ENCODE measurements at places on chromosomes 5 and 9.

- no peak for DNase-seq
Measured at GRCh38 chr5:41410737-41411136, 99.7 kb downstream of the PLCXD3 start.

GRCh38 chr5:150603491-150603890, 37.0 kb upstream of the SYNPO start:
- no peak for DNase-seq

GRCh38 chr5:60585618-60586017, 114.3 kb downstream of the DEPDC1B start:
- no peak for DNase-seq

GRCh38 chr5:53922508-53923498, 362.4 kb downstream of the NDUFS4 start:
- peak; percentile 73 for DNase-seq

- no peak for DNase-seq
Measured at GRCh38 chr9:110241260-110241857, 14.9 kb downstream of the TXN start.

GRCh38 chr5:80296121-80296520, 23.7 kb upstream of the SPZ1 start:
- DNase-seq, result no peak

DNA sequence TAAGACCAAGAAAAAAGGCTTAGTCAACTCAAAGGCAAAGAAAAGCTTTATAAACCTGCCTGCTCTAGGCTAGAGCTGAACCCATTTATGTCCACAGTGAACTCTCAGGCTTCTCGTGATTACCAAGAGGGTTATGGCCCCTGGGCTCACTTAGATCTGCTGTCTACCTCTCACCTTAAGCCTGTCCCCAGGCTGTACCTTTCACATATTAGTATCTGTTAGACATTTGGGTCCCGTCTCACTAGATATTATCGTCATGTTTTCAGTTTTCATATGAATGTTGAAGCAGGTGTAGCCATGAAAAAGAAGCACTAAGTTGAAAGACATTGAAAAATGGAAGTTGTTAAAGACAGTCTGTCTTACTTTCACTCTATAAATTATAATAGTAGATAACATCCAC, 75.2 kb upstream of the COX7C start:
- no peak for DNase-seq

GRCh38 chr9:133210609-133211008, 1.6 kb upstream of the OBP2B start:
- DNase-seq, result no peak

- DNase-seq, result no peak
Measured at GRCh38 chr5:1788828-1789227, 10.8 kb downstream of the MRPL36 start.

DNA sequence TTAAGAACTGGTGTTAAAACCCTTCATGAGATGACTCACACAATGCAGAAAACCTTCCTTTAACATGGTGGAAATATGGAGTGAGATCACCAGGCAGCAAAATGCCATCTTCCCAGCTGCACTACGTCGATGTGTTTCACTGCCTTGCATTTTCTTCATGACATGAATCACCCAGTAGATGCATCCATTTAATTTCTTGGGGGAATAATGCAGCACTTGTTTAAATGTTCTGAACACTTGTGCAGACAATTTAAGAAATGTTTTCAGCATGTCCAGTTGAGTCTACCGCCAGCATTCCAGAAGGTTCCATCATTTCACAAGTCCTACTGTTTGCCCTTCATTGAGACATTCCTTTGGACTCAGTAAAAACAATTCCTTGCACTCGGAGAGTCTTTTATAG, 81.6 kb downstream of the ADAMTS16 start:
- DNase-seq, result no peak

DNA sequence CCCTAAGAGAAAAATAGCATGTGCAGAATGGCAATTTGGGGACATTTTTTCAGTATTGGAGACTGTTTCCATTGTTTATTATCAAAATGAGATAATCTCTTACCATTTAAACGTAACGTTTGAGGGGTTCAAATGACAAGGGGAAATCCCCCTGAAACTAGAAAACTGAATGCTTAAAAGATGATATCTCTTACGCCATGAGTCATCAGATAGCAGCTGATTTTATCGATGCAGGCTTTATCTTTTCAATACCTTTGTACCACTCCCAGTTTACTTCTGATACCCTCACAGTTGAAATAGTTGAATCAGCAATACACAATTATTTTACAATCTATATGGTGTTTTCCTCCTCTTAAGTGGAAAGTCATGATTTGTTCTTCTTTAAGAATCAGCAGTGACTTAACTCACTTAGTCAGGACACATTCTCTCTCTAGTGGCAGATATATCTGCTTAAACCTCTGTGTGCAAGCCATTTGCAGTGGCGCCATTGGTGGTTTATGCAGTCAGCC, 29.2 kb downstream of the OSMR start:
- DNase-seq, result no peak

- DNase-seq, result no peak
Measured at GRCh38 chr9:135136991-135137832, 49.7 kb downstream of the OLFM1 start.

- no peak for DNase-seq
Measured at GRCh38 chr5:120372899-120373298, 91.2 kb upstream of the PRR16 start.

DNA sequence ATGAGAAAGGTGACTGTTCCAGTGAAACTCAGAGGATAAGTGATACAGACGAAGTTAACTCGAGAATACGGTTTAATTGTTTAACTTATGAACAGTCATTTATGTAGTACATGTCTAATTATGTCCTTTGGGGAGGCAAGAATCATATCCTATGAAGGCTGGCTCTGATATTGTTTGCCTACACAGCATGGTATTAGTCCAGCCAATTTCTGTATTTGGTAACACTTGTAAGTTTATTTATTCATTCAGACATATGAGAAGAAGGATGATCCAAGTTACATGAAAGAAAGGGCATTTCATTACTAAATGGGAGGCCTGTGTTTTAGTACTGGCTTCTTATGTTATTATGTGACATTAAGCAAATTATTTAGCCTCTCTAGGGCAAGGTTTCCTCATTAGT, 199.7 kb downstream of the NNT start:
- DNase-seq, result no peak

DNA sequence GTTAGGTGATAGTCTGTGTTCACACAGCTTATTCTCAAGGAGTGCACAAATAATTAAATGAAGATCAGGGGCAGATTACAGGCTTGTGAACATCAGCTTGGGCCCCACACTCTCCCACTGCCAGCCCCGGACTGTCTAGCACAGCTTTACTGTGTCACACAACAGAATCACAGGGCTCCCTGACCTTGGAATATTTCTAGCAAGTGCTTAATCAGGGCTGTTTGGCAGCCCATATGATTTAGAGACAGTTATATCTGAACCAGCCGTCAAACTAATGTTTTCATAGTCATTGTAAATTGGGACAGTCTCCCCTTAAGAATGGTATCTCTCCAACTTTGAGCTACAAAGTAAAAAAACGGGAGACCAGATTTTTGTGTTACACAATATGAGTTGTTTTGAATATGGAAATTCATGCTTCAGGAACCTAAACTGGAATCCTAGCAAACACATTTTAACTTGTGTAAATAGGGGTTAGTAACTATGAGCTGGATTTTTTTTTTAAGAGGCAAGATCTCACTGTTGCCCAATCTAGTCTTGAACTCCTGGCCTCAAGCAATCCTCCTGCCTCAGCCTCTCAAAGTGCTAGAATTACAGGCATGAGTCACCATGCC, 517.6 kb downstream of the BNC2 start:
- no peak for DNase-seq
